Activated CD8-positive, alpha-beta T cell treated with anti-CD3 and anti-CD28 coated beads for 36 hours (primary cell): ENCODE measurements at places on chromosomes 5 and 9. TPM values are rescaled to one million over a fixed set of nuclear protein-coding genes. Genes with fewer than 3 reads are reported as not detected.

DNA sequence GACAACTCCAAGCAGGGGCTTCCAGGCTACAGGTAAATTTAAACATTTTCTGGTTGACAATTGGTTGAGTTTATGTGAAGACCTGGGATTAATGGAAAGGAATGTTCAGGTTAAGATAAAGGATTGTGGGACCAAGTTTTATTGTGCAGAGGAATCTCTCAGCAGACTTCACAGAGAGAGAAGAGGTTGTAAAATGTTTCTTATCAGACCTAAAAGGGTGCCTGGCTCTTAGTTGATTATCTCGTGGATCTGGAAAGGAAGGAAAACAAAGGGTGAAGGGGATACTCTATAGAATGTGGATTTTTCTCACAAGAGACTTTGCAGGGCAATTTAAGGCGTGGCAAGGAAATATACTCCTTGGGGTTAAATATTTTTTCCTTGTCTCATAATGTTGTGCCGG is 96.5 kb upstream of the RASGRF2 start:
- H3K4me1 ChIP-seq, result peaks cover 44% of the 10 kb centered on the region
- peaks cover 34% of the 10 kb centered on the region for H3K36me3 ChIP-seq
- DNase-seq, result no peak
- H3K27ac ChIP-seq, result no peak overlapping the region
- no peak overlapping the region for H3K4me3 ChIP-seq

- H3K36me3 ChIP-seq, result no peaks in the 10 kb centered on the region
- H3K4me3 ChIP-seq, result no peak overlapping the region
- no peaks in the 10 kb centered on the region for H3K4me1 ChIP-seq
- peaks cover 2% of the 10 kb centered on the region for H3K27me3 ChIP-seq
Measured at GRCh38 chr5:62132276-62132675, 173.7 kb upstream of the KIF2A start.

DNA sequence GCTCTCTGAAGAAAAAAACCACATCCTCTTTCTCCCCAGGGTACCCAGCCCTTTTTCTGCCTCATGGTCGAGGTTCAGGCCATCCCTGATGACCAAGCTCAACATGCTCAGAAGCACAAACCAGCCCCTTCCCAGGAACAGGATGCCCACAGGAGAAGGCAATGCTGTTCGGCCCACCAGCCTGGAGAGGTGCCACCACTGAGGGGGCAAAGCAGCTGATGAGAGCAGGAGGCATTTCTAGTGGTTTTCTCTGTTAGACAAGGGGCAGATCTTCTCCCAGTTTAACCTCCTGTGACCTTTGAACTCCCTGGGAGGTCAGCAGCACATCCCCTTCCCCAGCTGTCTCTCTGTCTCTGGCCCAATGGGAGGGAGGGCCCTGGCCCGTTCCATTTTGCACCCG is 73.0 kb downstream of the PAX5 start:
- H3K4me3 ChIP-seq, result no peak overlapping the region
- H3K36me3 ChIP-seq, result no peaks in the 10 kb centered on the region
- H3K4me1 ChIP-seq, result peaks cover 2% of the 10 kb centered on the region
- peaks cover 27% of the 10 kb centered on the region for H3K27me3 ChIP-seq

Gene RUSC2
- total RNA-seq, result 1.3 TPM

Gene GHR
- not detected for total RNA-seq
